ELF-1 (cell line): ENCODE measurements at places on chromosomes 2 and 18.

DNA sequence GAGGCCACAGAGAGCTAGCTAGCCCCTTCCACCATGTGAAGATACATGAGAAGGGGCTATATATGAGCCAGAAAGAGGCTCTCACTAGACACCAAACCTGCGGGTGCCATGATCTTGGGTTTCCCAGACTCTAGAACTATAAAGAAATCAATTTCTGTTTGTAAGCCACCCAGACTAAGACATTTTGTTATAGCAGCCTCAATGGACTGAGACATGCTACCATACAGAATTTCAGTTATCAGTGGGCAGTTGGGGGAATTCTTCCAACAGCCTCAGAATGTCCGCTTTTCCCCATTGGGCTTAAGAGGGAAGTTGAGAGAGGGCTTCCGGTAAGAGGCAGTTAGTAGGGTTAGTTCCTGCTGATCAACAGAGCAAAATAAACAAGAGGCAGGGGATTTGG is 39.2 kb downstream of the TNP1 start:
- no peak for DNase-seq

- no peak for DNase-seq
Observed at GRCh38 chr18:12242658-12243260, 11.4 kb upstream of the CIDEA start.

GRCh38 chr2:239035361-239035814 is 187.5 kb downstream of the TWIST2 start:
- DNase-seq = peak; percentile 62

- no peak for DNase-seq
Observed at GRCh38 chr2:188813315-188813714, 160.9 kb upstream of the COL3A1 start.

GRCh38 chr2:73243884-73244570 is 9.9 kb downstream of the CCT7 start:
- peak; percentile 79 for DNase-seq

DNA sequence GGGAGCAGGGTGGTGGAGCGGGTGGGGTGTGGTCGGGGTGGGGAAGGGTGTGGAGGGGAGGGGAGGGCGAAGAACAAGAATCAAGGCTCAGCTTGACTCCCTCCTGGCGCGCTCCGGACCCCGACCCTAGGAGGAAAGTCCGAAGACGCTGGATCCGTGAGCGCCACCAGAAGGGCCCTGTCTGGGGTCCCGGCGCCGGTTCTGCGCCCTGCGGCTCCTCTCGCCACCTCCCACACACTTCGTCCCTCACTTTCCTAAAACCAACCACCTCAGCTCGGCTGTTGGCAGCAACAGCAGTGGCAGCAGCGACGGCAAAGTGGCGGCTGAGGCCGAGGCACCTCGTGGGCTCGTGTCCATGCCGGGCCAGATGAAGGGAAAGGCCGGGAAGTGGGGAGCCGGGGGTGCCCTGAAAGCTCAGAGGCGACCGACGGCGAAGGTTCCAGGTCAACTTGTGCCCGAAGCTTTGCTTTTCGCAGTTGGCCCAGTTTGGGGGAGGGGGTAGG is 2.1 kb downstream of the KLHL14 start:
- no peak for DNase-seq

GRCh38 chr2:40358783-40359182 is 93.1 kb downstream of the SLC8A1 start:
- DNase-seq = no peak
